ENCODE measurements at places on chromosomes 2 and 18. TPM values are rescaled to one million over a fixed set of nuclear protein-coding genes. Genes with fewer than 3 reads are reported as not detected.
A peak's percentile ranks its signal among the peaks of the same experiment; 100 is the strongest.

GRCh38 chr2:109242210-109242653 is 113.2 kb downstream of the SH3RF3 start:
- H3K4me1 ChIP-seq = peaks cover 44% of the 10 kb centered on the region
- peak; percentile 51 for DNase-seq
- H3K27me3 ChIP-seq = no peaks in the 10 kb centered on the region
- no peaks in the 10 kb centered on the region for H3K36me3 ChIP-seq
- H3K4me3 ChIP-seq = no peak overlapping the region

DNA sequence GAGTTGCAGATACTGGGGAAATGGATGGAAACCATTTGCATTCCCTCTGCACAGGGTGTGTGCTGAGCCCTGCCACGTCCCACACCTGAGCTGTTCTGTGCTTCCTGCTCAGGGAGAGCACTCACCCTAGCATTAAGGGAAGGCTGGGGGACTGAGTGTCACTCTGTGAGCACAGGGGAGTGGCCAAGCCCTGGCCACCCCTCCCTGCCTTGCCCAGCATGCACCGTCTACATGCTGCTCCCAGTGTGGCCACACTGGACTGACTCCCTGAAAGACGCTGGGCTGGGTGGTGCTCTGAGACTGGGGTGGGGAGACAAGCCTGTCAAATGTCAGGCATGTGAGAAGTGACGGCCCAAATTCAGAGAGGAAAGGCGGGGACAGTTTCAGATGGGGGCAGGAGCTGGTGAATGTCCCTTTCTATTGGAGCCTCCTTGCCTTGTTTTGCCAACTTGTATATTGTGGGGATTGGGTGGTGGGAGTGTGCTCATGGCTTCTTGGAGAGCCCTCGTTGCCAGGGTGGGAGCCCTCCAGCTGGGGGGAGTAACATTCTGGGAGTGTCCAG is 298.4 kb upstream of the HS6ST1 start:
- H3K27ac ChIP-seq = no peak overlapping the region
- H3K27me3 ChIP-seq = no peaks in the 10 kb centered on the region
- no peak for DNase-seq
- H3K4me1 ChIP-seq = no peaks in the 10 kb centered on the region
- H3K4me3 ChIP-seq = no peak overlapping the region
- no peaks in the 10 kb centered on the region for H3K36me3 ChIP-seq

- H3K36me3 ChIP-seq = peaks cover 10% of the 10 kb centered on the region
- H3K4me1 ChIP-seq = no peaks in the 10 kb centered on the region
- no peaks in the 10 kb centered on the region for H3K27me3 ChIP-seq
- no peak overlapping the region for H3K4me3 ChIP-seq
Measured at GRCh38 chr2:159275111-159275510, 11.4 kb downstream of the WDSUB1 start.

- no peak overlapping the region for H3K4me3 ChIP-seq
- no peaks in the 10 kb centered on the region for H3K27me3 ChIP-seq
- H3K36me3 ChIP-seq = no peaks in the 10 kb centered on the region
- peak; percentile 67 for DNase-seq
Measured at GRCh38 chr18:36469461-36469860, 171.9 kb downstream of the FHOD3 start.

GRCh38 chr2:202848813-202849212 is 22.8 kb downstream of the ICA1L start:
- no peaks in the 10 kb centered on the region for H3K36me3 ChIP-seq
- no peak overlapping the region for H3K4me3 ChIP-seq
- no peak for DNase-seq
- no peaks in the 10 kb centered on the region for H3K27me3 ChIP-seq
- no peak overlapping the region for H3K27ac ChIP-seq

The ANKRD29 gene
- polyA plus RNA-seq = 5.0 TPM

- peaks cover 20% of the 10 kb centered on the region for H3K4me1 ChIP-seq
- peaks cover 4% of the 10 kb centered on the region for H3K36me3 ChIP-seq
- no peak for DNase-seq
- no peak overlapping the region for H3K4me3 ChIP-seq
Measured at GRCh38 chr18:48724939-48725338, 186.1 kb downstream of the CTIF start.

The REG3G gene
- polyA plus RNA-seq = not detected

Data from muscle of leg (tissue), 16 donors.